ENCODE measurements at places on chromosomes 6 and 20.

GRCh38 chr6:74269600-74269858 lies 573.5 kb downstream of the CD109 start:
- DNase-seq: no peak

GRCh38 chr20:9889270-9889981 lies 50.5 kb upstream of the PAK5 start:
- no peak for DNase-seq

DNA sequence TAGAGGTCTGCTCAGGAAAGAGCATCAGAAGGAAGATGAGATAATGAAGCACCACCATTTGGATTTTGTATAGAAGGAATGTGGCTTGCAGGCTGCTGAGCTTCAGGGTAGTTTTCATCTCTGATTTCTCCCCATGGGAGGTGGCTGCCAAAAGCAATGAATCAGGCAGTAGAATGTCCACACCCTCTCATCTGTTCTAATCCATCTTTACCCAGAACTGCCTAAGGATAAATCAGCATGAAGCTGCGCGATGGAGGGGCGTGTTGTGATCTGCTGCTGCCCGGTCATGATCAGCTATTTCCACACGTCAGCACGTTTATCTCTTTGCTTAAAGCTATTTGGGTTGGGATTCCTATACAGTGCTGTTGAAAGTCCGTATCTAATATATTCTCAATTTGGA lies 295.4 kb downstream of the FOXA2 start:
- no peak for DNase-seq

DNA sequence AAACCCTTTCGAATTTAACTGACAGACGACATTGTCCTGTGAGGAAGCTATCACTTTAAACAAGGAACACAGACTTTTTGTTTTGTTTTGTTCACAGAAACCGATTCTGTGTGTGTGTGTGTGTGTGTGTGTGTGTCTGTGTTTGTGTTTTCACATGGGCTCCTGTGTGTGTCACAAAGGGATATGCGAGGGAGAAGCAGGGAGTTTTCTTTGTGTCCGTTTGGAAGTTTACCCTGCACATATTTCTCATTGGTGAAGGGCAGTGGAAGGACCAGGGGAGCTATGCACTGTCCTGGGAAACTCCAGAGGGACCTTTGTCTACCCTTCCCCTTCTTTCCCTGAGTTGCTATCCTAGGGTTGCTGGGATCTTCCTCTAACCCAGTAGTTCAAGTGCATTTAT lies 17.7 kb downstream of the POM121L2 start:
- DNase-seq: no peak

DNA sequence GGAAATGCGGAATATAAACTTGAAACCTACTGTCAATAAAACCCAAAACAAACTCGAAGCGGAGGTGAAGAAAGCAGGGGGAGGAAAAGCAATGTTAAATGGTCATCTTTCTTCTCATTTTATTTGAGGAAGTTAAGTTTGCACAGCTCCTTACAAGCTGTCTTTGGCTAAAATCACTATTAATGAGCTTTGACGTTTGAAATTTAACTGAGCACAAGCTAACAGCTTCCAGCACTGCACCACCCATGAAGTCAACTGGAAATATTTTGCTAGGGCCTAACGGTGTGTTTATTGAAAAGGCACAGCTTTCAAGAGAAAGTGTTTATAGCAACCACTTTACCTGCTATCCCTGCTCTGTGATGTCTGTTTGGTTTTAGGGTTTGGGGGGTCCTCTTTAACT lies 103.8 kb downstream of the PKHD1 start:
- no peak for DNase-seq

All from activated T-helper 9 cell treated with anti-CD3 and anti-CD28 coated beads, Interleukin-2, amount 50 U/mL, for 16 hours (primary cell).